ENCODE measurements at places on chromosomes 7 and 10.

- no peak for DNase-seq
Measured at GRCh38 chr7:129796186-129796775, 156.5 kb downstream of the UBE2H start.

DNA sequence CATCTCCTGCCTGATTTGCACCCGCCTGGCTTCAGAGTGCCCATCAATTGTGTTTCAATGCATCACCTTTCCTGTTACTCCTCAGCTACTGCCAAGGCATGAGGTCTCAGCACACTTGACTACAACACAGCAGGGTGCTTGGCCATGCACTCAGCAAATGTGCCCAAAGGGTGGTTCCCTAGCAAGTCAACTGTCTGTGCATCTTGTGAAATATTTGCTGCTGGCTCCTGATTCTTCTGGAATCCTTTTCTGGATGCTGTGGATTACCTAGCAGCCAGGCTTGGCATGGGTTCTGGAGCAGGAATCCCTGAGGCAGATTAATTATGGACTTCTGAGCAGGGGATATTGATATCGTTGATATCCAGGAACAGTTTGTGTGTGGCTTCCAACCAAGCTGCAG is 662.6 kb upstream of the MGMT start:
- DNase-seq: no peak

DNA sequence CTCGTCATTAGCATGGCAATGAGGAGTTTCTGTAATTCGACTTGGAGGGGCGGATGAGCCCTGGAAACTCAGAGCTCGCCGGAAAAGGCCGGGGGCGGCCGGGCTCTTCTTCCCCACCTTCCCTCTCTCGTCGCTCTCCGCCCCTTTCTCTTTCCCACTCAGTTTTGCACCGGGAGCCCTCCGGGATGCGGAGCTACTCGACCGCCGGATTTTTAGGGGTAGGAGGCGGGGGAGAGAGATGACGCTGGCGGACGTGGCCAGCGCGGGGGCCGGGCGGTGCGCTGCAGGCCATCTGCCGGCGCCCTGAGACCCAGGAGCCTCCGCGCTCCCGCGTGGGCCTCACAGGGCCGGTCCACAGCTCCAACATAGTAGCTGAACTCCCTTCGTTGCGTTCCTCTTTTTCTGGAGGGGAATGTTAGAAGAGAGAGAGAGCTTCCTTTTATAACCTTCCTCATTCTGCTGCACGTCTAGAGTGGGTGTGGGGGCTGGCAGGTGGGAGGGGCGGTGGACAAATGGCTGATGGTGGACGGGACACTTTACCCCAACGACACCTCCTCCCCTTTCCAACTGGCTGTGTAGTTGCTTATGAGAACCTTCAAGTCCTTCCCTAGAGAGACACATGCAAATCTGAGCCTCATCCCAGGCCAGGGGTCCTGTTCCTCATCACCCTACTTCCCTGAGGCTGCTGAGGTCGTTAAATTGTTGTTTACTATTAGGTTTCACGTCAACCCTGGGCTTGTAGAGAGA is 1.1 kb upstream of the HOXA1 start:
- DNase-seq: peak; percentile 42

- DNase-seq: no peak
Measured at GRCh38 chr7:76411626-76412025, 2.1 kb upstream of the SSC4D start.

- no peak for DNase-seq
Measured at GRCh38 chr7:108634036-108634435, 64.4 kb downstream of the DNAJB9 start.

- DNase-seq: no peak
Measured at GRCh38 chr7:28784171-28784902, 173.8 kb downstream of the TRIL start.

DNA sequence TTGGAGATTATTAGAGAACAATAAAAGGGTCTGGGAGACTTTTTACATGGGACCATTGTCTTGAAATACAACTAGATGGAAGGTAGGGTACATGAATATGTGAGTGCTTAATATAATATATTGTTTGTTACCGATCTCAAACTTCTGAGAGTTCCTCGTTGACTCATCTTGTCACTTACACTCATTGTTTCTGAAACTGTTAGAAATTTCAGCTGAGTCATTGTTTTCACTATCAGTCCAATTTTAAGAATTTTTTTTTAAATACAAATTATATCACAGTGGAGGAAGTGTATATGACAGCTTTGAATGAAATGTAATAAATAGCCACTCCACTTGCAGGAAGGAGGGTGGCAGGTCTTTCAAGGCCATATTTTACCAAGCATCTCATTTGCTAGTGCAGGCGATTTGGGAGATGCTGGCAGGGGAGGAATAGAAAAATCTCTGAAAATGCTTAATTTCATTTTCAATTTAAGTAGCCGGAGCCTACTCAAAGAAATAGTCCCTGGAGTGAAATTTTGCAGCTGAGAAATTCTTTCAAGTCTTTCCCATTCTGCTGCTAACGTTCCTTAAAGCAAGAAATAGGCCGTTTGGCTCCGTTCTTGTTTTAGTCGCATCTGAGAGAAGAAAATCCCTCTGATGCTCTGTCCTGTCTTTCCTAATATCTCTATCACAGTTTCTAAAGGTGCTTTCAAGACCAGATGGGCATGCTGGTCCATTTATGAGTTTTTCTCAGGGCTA is 1404.2 kb upstream of the CELF2 start:
- no peak for DNase-seq

- no peak for DNase-seq
Measured at GRCh38 chr7:50347693-50348092, 43.2 kb downstream of the IKZF1 start.

GRCh38 chr7:4479367-4480039 is 202.6 kb upstream of the FOXK1 start:
- no peak for DNase-seq

DNA sequence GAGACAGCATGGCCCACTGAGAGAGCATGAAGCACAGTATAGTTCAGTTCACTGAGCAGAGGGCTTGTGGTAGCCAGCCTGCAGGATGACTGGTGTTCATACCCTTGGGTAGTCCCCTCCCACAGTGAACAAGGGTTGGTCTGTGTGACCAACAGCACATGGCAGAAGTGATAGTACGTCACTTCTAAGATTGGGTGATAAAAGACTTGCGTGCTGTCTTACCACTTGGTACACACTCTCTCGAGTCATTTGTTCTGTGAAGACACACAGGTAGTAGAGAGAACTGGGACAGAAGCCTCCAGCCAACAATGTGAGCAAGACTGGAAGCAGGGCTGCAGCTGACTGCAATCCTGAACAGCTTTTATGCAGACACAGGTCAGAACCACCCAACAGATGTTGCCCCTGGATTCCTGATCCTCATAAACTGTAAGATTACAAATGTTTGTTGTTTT is 14.6 kb downstream of the EPC1 start:
- no peak for DNase-seq

DNA sequence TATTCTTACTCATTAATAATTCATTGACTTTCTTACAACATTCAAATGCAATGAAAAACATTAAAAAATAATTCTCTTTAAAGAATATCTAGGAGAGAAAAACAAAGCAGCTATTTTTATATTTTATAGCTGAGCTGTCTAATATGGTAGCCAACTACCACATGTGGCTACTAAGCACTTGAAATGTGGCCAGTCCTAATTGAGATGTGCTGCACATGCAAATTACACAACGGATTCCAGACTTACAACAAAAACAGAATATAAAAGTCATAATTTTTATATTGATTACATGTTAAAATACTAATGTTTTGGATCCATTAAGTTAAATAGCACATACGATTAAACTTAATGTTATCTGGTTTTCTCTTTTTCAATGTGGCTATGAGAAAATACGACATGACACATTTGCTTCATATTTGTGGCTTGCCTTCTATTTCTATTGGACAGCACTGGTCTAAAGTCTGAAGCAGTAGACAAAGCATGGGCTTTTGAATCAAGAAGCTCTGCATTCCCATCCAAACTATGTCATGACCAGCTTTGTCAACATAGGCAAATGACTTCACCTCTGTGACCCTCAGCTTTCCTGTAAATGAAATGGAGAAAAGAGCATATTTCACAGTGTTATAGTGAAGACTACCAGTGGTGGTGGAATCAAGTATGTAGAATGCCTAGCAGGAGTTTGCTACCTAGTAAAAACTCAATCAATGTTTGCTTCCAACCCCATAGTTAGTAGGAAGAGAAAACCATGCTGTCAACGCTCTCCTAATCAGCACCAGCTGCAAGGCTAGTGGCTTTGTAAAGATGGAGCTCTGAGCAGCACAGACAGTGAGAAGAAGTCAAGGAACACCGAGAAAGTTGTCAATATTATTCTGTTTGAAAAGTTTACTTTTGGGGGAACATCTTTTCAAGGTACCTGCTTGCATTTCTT is 37.1 kb upstream of the GDF10 start:
- DNase-seq: peak; percentile 39

DNA sequence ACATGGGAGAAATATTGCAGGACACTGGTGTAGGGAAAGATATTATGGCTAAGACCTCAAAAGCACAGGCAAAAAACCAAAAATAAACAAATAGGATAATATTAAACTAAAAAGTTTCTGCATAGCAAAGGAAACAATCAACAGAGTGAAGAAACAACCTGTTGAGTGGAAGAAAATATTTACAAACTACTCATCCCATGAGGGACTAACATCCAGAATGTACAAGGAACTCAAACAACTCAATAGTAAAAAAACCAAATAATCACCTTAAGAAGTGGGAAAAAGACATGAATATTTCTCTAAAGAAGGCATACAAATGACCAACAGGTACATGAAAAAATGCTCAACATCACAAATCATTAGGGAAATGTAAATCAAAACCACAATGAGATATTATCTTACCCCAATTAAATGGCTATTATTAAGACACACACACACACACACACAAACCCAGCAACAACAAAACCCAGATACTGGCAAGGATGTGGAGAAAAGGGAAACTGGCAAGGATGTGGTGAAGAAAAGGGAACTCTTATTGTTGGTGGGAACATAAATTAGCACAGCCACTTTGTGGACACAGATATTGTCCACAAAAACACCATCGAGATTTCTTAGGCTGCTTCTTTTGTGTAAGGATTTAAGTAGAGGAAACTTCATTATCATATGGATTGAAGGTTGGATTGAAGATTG is 9.8 kb upstream of the RAB18 start:
- DNase-seq: no peak

- peak; percentile 88 for DNase-seq
Measured at GRCh38 chr7:79936281-79936983, 198.2 kb upstream of the GNAI1 start.

- peak; percentile 33 for DNase-seq
Measured at GRCh38 chr7:104207348-104207730, 474 bp downstream of the ORC5 start.

DNA sequence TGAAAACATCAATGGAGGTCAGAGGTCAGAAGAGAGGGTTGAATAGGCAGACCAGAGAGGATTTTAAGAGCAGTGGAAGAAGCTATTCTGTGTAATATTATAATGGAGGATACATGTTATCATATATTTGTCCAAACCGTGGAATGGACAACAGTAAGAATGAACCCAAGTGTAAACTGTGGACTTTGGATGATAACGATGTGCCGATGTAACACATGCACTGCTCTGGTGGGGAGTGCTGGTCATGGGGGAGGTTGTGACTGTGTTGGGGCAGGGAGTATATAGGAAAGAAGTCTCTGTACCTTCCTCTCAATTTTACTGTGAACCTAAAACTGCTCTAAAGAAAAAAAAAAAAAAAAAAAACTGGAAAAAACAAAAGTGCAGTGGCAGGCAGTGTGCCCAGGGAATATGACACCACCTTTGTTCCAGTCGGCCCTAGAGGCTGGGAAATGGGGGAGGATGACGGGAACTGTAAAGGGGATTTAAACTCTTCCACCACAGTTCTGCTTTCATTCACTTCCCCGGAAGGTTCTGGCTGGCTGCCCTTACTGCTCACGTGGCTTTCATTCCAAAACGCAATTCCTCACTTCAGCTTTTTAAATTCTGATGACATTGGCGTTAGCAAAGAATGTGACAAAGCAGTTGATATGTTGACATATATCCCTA is 113.7 kb upstream of the ANKRD1 start:
- peak; percentile 78 for DNase-seq

GRCh38 chr7:38383281-38383680 is 109.8 kb upstream of the TARP start:
- DNase-seq: no peak

GRCh38 chr7:36157527-36158320 is 4.7 kb downstream of the EEPD1 start:
- DNase-seq: no peak

GRCh38 chr7:139641337-139641992 is 118.0 kb downstream of the CLEC2L start:
- no peak for DNase-seq

- no peak for DNase-seq
Measured at GRCh38 chr10:48456808-48457761, 147.8 kb downstream of the ARHGAP22 start.

- DNase-seq: no peak
Measured at GRCh38 chr7:29216128-29216527, 21.6 kb downstream of the CHN2 start.

GRCh38 chr10:44949127-44949802 is 10.3 kb upstream of the RASSF4 start:
- no peak for DNase-seq

GRCh38 chr10:130175074-130175473 is 38.9 kb downstream of the GLRX3 start:
- DNase-seq: no peak

GRCh38 chr7:96016056-96016586 is 243.8 kb downstream of the DYNC1I1 start:
- DNase-seq: peak; percentile 6

DNA sequence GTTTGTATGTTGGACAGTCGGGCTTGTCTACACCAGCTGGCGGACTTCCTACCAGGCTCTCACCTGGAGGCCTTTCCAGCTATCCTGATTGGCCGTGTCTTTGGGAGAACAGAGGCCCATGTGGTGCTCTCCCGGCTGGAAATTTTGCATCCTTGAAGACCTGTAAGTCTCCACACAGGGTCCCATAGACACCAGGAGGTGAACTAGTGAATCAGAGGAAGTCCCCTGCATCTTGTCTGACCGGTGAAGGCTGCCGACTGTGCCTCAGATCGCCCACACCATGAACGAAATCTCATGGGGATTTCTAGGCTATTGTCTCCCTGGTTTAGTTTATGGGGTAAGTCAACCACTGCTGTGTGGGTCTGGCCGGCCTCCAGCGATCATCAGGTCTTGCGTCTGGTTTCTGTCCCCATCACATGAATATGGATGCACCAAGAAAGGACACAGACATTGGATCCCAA is 108.4 kb upstream of the LYZL2 start:
- DNase-seq: no peak

GRCh38 chr7:23093546-23093945 is 12.0 kb upstream of the KLHL7 start:
- peak; percentile 25 for DNase-seq

GRCh38 chr10:95742485-95742884 is 13.5 kb upstream of the ENTPD1 start:
- DNase-seq: peak; percentile 49

DNA sequence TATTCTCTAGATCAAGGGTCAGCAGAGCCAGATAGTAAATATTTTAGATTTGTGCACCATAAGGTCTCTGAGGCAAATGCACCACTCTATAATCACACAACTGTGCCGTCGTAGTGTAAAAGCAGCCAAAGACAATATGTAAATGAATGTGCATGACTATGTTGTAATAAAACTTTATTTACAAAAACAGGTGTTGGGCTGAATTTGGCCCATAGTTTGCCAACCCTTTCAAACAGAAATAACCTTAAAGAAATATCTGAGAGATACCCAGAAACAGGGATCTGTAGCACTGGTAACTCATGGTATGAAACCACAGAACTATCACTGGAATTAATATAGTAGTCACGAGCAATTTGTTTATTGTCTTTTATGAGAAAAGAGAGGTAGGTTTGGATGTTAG is 86.0 kb downstream of the ARID5B start:
- no peak for DNase-seq

GRCh38 chr7:44936322-44936721 is 42.5 kb downstream of the MYO1G start:
- DNase-seq: no peak
